ENCODE measurements at places on chromosomes 13 and 19.

DNA sequence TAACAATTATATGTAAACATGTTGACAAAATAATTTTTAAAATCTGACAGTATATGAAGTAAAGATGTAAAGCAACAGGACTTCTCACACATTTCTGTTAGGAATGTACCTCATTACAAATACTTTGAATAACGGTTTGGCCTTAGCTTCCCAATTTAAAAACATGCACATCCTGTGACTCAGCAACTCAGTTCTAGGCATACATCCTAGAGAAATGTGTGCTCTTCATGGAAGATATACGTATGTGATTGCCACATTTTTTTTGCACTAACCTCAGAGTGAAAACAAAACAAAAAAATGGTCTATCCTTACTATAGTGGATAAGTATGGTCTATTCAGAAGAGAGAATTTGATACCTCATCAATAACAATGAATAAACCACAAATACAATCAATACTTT is 314.6 kb downstream of the LIG4 start:
- DNase-seq = no peak

- DNase-seq = no peak
Measured at GRCh38 chr13:98609756-98610155, 32.8 kb upstream of the STK24 start.

DNA sequence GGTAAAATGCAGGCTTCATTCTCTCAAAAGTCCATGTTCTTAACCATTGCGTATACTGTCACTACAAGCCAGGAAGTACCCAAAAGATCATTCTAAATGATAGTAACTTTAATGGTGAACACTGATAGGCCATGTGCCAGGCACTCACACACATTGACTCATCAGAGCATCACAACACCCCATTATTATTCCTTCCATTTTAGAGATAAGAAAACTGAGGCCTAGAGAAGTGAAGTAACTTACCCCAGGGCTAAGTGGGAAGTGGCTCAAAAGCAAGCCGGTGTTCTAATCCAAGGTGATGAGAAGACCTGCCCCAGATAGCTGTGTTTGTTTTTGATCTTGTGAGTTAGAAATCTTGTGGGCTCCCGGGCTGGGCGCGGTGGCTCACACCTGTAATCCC is 1.4 kb upstream of the PHLDB3 start:
- no peak for DNase-seq

- DNase-seq = no peak
Measured at GRCh38 chr13:31980830-31981229, 50.7 kb upstream of the FRY start.

DNA sequence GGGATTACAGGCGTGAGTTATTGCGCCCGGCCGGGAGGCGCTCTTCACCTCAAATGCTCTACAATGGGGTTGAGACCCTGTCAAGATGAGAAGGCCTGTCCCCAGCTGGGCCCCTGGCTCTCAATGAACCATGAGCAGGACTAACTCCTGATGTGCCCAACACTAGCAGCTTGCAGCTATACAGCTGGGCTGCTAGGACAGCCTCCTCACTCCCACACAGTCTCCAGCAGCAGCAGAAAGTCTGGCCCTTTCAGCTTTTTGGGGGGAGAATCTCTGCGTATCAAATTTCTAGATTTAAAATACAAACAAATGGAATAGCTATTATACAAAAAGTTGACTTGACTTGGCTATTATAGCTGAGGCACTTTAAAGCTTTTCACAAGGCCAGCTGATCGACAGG is 30.2 kb downstream of the TMTC4 start:
- no peak for DNase-seq

DNA sequence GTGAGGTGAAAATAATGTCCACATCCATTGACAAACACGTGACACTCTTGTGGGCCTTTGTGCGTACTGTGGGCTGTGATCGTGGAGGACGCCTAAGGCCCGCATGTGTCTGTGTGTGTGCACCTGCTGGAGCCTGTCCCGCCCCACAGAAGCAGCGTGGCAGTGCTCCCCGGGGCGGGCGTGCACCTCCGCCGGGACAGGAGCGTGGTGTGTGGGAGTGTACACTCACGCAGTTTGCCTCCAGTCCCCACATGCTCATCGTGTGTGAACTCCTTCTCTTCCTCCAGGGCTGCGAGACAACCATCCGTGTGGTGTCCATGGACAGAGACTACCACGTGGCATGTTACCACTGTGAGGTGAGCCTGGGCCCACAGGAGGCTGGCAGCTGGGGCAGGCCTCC is 13.9 kb downstream of the WTIP start:
- no peak for DNase-seq

- DNase-seq = no peak
Measured at GRCh38 chr13:99178636-99179035, 22.0 kb upstream of the UBAC2 start.

DNA sequence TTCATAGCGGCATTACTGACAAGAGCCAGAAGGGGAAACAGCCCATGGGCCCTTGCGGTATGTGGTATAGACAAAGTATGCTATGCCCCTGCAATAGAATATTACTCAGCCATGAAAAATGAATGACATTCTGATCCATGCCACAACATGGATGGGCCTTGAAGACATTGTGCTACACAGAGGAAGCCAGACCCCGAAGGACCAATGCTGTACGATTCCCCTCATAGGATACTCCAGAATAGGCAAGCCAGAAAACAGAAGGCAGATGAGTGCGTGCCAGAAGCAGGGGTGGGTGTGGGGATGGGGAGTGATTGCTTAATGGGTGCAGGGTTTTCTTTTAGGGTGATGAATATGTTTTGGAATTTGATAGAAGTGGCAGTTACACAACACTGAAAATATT is 342.0 kb downstream of the TEX29 start:
- DNase-seq = no peak

GRCh38 chr19:49129238-49129583 is 9.9 kb downstream of the PPFIA3 start:
- no peak for DNase-seq

DNA sequence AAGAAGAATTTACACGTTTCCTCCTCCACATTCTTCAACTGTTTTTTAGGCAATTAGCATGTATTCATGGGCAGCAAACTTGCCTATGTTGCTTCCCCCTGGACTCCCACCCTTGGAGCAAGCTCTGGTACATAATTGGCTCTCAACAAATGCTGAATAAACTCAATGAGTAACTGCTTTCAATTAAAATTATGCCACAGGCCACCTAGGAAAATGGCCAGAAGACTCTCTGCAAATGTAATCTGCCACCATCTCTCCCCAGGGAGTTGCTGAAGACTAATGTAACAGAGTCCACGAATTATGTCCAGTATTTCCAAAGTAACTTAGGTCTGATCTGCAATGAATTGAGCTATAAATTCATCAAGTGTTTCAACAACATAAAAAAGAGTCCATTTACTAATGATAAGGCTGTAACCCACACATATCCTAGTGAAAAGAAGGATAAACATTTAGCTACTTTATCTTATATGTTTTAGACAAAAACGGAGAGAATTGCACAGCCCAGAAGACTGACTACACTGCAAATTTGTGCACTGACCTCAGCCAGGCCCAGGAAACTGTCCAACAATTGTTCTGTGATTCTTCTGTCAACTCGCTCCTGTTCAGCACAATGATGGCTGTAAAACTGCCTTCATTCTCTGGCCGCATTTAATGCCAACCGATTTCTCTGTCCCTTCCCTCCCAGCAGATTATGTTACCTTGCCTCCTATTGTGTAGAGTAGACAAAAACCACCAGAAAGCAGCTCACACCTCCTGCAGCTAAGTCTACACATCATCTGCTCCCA is 808.6 kb upstream of the ARGLU1 start:
- no peak for DNase-seq

DNA sequence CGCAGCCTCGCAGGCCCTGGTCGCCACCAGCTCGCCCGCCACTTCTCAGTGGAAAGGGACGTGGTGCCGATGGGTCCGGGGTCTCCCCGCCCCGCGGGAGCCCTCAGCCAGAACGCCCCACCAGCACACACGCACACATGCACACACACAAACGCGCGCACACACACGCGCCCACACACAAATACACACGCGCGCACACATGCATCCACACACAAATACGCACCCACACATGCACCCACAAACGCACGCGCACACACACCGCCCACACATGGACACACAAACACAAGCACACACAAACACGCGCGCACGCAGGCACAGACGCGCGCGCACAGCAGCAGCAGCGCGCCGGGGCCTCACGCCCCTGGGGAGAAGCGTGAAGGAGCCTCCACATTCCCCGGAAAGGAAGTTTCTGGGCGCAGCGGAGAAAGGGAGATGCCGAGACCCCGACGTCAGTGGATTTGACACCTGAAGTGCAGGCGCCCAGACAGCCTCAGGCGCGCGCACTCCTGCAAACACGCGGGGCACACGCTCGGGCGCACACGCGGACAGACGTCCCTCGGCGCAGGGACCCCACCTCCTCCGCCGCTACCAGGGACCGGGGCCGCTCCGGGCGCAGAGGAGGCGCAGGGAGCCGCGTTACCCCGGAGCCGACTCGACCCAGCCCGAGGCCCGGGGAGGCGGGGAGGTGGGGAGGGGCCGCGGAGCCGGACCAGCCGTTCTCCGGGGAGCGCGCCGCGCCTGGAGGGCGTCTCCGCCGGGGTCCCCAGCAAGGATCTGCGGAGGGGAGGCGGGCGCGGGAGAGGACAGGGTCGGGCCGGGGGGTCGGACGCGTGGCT is 622 bp downstream of the RASA3 start:
- DNase-seq = no peak

GRCh38 chr19:7476241-7476640 is 12.6 kb downstream of the PEX11G start:
- DNase-seq = no peak

- no peak for DNase-seq
Measured at GRCh38 chr13:63435667-63436324, 2020.1 kb upstream of the PCDH20 start.

- no peak for DNase-seq
Measured at GRCh38 chr19:52140032-52140710, 433 bp upstream of the ZNF616 start.

DNA sequence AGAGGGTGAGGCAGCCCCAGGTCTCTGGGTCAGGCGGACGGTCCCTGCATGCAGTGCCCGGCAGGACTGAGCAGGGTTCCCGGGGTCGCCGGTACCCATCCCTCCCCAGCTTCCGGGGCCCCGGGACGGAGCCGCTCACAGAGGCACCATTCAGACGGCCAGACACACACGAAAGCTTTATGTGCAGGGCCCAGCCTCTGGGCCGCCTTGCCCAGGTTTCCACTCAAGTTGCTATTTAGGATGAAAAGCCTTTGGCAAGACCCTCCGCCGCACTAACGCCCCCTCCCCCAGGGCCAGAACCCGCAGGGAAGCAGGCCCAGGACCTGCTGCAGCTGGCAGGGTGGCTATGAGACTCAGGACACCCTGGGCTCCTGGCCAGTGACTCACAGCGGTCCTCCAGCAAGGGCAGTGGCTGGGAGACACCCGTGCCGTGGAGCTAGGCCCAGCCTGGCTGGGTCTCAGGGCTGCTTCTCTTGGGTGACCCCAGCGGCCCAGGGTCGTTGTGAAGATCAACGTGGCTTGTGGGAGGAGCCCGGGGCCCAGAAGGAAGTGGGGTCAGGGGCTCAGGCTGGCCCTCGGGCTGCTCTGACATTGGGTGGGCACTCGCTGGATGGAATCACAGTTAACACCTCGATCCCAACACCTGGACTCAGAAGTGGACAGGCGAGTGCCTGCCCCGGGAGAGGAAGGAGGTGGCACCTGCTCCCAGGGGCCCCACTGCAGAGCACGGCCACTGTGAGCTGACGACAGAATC is 4.8 kb downstream of the C19orf25 start:
- no peak for DNase-seq

DNA sequence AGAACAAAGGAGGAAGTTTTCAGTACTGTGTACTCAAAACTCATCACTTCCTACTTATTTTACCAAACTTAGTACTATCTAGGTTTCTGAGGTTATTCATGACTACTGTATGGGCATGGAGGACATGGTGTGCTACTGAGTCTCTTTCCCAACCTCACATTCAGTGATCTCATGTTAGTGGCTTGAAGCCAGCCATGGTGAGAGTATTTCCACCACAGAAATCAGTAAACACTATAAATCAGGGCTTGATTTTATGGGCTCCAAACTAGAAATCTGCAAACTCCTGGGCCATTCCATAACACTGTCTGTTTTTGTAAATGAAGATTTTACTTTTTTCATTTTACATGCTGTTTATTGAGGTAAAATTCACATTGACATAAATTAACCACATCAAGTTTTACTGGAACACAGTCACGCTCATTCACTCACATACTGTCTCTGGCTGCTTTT is 19.7 kb downstream of the MED26 start:
- no peak for DNase-seq

DNA sequence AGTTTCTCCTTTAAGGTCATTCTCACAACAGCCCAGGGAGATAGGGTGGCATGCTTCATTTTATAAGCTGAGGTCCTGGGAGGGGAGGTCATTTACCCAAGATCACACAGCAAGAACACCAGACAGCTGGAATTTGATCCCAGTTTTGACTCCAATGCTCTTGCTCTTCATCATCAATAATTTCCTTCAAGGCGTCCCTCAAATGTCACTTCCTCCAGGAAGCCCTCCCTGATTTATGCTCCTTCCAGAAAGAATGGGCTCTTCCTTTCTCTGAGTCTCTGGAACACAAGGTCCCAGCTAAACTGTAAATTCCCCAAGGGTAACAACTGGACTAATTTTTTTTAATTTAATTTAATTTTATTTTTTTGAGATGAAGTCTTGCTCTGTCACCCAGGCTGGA is 4.7 kb upstream of the DHX34 start:
- DNase-seq = no peak

- DNase-seq = no peak
Measured at GRCh38 chr13:61036715-61037114, 378.9 kb downstream of the PCDH20 start.

- DNase-seq = no peak
Measured at GRCh38 chr13:97353927-97354675, 79.9 kb upstream of the RAP2A start.

- no peak for DNase-seq
Measured at GRCh38 chr19:7647156-7647555, 10.2 kb downstream of the STXBP2 start.

DNA sequence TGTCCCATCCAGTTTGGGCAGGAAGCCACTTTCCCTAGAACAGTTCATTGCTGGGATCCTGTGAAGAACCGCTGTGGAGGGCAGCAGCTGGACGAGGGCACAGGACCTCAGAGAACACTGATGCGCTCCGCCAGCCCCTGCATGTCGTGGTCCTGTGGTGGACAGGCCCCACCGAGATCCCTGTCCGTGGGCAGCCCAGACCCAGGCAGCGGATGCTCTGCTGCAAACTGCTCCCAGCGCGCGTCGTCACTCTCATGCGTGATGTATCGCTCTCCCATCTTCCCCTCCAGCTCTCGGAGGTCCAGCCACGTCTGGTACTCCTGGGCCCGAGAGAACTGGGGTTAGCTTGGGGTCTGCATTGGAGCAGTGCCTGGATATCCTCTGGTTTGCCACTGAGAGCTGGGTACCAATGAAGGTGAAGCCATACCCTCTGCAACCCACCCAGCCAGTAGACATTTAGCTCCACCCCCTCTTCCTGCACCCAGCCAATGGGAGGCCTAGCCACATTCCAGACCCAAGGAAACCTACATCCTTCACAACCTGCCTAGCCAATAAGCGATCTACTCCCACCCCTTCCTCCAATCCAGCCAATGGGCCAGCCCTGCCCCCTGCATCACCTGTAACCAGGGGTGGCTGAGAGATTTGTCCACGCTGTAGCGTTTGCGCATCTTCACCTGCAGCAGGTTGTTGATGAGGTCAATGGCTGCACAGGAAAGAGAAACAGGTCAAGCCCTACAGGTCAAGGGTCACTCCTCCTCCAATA is 13.6 kb upstream of the DACT3 start:
- no peak for DNase-seq

- DNase-seq = no peak
Measured at GRCh38 chr13:108968566-108968965, 339.2 kb downstream of the MYO16 start.

- DNase-seq = no peak
Measured at GRCh38 chr19:4386041-4386782, 14.1 kb downstream of the SH3GL1 start.

GRCh38 chr19:29694669-29695627 is 20.1 kb downstream of the C19orf12 start:
- no peak for DNase-seq

Measured in esophagus squamous epithelium (tissue), 5 donors.